ENCODE measurements at places on chromosomes 13 and 19. TPM values are rescaled to one million over a fixed set of nuclear protein-coding genes. Genes with fewer than 3 reads are reported as not detected.
A peak's percentile ranks its signal among the peaks of the same experiment; 100 is the strongest.

- peak; percentile 83 for DNase-seq
Observed at GRCh38 chr19:45038931-45039893, at the start of gene CLASRP. CLASRP (plus strand) TSS chr19:45039045; CDS start chr19:45040213, 1,168 bp downstream.

Gene ZNF283
- total RNA-seq: 8.4 TPM

Gene HTR2A
- not detected for total RNA-seq

Gene ADGRE3
- not detected for total RNA-seq

- DNase-seq: no peak
Observed at GRCh38 chr13:105341758-105342157, 1193.7 kb downstream of the EFNB2 start.

Gene SELENOV
- total RNA-seq: not detected

DNA sequence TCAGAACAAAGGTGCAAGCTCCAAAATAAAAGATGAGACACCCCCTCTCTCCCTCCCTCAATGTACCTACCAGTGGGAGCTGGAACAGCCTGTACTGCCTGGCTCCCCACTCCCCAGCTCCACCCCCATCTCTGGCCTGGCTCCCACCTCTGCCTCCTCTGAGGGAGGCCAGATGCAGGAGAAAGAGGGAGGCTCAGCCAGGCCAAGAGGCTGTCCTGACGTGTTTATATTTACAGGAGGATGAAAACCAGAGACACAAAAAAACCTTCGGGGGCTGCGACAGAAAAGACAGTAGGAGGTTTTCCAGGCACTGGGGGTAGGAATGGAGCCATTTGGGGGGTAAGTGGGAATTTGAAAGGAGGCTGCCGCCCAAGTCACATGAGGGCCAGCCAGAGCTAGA lies 19.7 kb downstream of the ARHGEF18 start:
- DNase-seq: no peak

DNA sequence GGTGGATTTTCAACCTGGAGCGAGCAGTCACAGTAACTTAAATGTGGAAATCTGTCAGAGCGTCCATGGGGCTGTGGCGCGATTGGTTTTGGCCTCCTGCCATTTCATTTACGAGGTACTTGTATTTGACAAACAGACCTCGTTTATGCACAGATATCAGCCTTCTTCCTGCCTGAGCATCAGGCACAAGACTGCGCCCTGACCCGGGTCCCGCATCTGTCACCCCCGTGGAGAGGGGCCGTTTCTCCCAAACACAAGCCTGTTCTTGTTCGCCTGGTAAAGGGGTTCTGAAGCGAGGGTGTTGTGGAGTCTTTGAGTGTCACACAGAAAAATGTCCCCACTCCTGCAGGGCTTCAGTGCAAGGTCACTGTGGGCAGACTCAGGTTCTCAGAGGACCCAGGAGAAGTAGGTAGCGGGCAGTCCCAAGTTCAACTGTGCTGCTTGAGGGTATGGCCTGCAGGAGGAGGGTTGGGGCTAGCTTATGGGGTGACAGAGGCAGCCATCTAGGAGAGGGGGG lies 202.3 kb downstream of the URI1 start:
- no peak for DNase-seq

DNA sequence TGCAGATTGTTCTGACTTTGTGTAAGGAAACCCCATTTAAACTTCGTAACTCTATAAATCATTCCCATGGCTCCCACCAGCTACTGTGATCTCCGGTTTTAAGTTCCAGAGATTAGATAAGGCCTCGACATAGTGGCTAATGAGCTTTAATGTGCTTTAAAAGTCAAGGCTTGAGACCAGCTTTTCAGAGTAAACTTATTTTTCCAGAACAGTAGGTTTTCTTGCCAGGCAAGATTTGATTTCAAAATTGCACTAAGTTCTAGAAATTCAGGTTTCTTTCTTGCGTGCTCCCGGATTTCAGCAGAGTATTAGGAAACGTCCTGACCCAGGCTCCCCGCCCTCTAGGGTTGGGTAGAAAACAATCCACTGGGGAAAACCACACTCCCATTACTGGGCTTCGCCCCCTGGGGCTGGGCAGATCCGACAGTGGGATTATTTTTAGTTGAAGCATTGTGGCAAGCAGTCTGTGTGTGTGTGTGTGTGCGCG lies 43.3 kb downstream of the CRYL1 start:
- no peak for DNase-seq

GRCh38 chr13:109165417-109165904 lies 536.0 kb downstream of the MYO16 start:
- no peak for DNase-seq

Gene F10
- total RNA-seq: 17.0 TPM

GRCh38 chr13:36454987-36455386 lies 22.7 kb downstream of the CCNA1 start:
- no peak for DNase-seq

Gene FCER2
- not detected for total RNA-seq

GRCh38 chr13:23268441-23268840 lies 87.7 kb downstream of the SGCG start:
- DNase-seq: no peak

GRCh38 chr19:52190487-52191293 lies 838 bp downstream of the PPP2R1A start:
- DNase-seq: peak; percentile 14

DNA sequence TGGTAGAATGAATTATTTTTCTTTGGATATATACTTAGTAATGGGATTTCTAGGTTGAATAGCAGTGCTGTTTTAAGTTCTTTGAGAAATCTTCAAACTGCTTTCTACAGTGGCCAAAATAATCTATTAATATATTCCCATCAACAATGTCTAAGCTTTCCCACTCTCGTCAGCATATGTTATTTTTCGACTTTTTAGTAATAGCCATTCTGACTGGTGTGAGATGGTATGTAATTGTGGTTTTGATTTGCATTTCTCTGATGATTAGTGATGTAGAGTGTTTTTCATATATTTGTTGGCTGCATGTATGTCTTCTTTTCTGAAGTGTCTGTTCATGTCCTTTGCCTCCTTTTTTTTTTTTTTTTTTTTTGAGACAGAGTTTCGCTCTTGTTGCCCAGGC lies 90.2 kb upstream of the CSNK1A1L start:
- no peak for DNase-seq

Gene SLC25A23
- 23.2 TPM for total RNA-seq

DNA sequence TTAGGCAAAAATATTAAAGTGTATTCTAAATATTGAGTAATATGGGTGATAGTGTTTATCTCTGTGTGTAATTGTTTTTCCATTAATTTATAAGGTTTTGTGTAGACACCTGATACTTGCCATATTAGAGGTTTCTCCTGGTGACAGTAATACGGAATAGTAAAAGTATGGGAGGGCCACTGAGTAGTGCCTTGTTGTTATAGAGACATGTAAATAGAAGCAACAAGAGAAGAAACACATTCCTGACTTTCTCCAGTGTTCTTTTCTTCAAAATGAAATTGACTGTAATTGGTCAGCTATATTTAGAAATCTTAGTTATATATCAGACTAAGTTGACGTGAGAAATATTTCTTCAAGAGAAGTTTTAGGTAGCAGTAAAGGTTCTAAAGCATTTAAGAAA lies 18.5 kb downstream of the RNASEH2B start:
- no peak for DNase-seq

Gene ARHGAP45
- total RNA-seq: 0.67 TPM

DNA sequence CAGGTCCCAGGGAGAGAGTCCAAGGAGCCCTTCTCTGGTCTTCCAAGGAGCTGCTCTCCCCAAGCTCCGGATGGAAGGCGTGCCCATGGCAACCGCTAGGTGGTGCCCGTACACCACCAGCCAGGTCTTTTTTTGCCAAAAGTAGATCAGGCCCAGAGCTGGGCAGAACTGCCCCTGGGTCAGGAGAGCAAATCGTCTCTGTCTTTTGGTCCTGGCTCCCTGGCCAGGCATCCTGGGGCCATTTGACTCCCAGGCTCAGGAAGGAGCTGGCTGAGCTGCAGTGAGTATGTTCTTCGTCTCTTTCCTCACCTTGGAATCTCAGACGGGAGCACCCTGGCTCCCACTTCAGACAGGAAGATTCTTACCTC lies 24.6 kb upstream of the BCL3 start:
- peak; percentile 74 for DNase-seq

Gene VSTM1
- total RNA-seq: 1.5 TPM

Gene KLF1
- not detected for total RNA-seq

- DNase-seq: no peak
Observed at GRCh38 chr13:110506859-110507566, 54.5 kb downstream of the RAB20 start.

DNA sequence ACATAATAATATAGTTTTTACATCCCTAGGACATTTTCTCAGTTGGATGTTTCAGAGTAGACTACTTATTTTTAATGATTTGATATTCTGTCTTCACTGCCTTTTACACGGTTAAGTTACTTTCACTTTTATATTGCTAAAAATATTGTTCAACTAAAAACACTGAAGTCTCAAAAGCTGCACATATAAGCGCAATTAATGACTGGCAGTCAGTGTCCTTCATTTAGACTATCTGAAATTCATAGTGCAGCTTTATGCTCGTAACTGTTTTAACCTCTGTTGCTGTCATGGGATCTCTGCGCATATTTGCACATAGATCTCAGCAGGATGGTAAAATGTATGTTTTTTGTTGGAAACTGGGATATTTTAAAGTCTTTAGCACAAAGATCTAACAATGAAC lies 864.3 kb downstream of the SLITRK6 start:
- no peak for DNase-seq

Gene FGF9
- not detected for total RNA-seq

GRCh38 chr19:4064496-4065260 lies 2.0 kb downstream of the ZBTB7A start:
- DNase-seq: no peak

- DNase-seq: no peak
Observed at GRCh38 chr13:110103534-110103933, 203.4 kb downstream of the COL4A1 start.

GRCh38 chr19:4379383-4380253 lies 20.7 kb downstream of the SH3GL1 start:
- DNase-seq: no peak

DNA sequence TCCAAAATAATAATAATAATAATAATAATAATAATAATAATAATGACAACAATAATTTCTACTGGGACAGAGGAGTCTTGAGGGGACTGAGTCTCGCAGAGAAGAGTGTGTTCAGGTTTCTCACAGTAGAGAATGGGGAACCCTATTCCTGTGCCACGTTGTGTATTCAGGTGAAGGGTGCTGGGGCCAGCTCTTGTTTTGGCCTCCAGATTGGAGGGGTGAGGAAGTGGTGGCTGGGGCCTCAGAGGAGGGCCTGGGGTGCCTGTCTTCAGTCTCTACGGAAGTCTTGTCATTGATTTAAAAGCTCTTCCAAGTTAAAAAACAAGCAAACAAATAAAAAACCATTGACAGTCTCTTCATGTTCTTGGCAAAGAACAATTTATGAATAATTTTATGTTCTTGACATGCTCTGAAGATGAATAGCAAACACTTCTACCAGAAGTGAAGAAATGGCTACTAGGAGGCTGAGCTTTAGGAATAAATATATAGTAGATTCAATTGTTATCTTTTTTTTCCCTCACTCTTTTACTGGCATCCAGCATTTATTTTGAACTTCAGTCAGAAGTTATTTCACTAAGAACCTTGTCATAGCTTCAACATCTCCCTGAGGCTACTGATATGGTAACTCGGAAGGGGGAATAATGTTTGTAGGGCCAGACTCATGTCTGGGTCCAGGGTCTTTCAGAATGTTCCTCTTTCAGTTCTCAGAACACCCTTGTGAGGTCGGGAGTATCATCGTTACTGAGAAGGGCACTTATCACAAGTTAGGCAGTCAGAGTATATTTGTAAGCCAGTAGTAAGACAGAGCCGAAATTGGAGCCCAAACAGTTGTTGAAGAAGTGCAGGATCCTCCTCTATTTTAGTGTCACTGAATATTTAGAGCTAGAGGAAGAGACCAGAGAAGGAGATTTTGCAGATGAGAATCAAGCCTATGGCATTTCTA lies 13.1 kb downstream of the LRCH1 start:
- no peak for DNase-seq

- peak; percentile 37 for DNase-seq
Observed at GRCh38 chr13:60572003-60572798, 175.2 kb downstream of the TDRD3 start.

Gene PSMC4
- 127 TPM for total RNA-seq

DNA sequence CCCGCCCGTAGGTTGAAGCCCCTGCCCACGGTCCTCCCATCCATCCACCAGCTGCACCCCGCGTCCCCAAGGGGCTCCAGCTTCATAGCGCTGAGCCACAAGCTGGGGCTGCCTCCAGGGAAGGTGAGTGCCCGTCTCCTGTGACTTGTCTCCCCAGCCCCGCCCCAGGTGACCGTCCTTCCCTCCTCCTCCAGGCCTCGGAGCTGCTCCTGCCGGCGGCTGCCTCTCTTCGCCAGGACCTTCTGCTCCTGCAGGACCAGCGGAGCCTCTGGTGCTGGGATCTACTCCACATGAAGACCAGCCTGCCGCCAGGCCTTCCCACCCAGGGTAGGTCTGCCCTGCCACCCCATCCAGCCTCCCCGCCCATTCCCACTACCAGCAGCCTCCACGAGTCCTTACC lies 7.5 kb downstream of the HAUS5 start:
- DNase-seq: no peak

DNA sequence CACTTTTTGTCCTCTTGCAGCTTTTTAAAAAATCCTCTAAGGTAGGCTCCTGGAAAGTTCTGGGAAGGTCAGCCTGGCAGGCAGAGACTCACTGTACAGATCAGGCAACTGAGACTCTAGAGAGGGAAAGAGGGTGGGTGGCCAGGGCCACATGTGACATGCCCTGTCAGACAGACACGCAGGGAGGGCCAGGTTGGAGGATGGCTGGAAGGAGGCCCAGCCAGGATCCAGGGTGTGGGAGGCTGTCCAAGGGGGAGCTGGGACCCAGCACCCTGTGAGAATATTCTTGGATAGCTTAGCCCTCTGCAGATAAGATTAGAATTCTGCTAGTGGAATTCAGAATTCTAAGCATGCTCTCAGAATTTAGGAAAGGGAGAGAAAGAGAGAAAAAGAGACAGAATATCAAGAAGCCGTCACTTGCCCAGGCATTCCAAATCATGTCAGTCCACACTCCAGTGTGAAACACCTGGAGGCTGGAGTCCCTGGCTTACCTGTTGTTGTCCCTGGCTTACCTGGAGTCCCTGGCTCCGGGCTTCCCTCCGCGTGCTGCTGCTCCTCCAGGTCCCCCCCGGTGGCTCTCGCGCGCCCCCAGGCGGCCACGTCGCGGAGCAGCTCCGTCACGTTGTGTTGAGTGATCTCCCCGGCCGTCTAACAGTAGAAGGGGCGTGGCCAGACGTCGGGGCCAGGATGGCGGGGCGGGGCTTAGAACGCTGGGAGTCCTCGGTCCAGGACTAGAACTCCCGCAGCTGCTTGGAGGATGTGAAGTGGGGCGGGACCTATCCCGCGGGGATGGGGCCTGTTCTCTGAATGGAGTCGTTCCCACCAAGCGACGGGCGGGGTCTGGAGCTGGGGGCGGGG lies 2.8 kb upstream of the TNNI3 start:
- DNase-seq: peak; percentile 78

DNA sequence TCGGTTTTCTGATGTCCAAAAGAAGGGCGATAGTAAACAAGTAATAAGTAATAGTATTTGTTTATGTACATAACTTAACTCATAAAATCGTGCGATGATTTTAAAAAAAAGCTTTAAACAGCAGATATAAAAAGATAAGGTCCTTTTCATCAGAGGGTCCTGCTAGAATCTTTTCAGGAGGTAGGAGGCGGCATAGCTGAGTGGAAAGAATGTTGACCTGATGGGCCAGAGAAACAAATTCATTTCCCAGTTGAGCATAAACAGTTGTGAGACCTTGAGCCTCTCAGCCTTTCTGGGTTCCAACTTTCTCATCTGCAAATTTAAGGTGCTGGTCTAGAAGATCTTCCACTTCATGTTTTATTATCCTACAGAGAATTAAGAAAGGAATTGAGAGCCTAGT lies 173.5 kb downstream of the LACC1 start:
- no peak for DNase-seq

Gene PEAK3
- not detected for total RNA-seq

Gene SULT2B1
- total RNA-seq: not detected

GRCh38 chr19:4984438-4984990 lies 15.6 kb downstream of the KDM4B start:
- DNase-seq: no peak

Gene BLVRB
- 40.0 TPM for total RNA-seq

Gene CDC16
- total RNA-seq: 79.0 TPM
